ENCODE measurements at places on chromosomes 7 and 10.

- H3K27ac ChIP-seq, result no peak overlapping the region
- H3K4me3 ChIP-seq, result no peak overlapping the region
- peaks cover 11% of the 10 kb centered on the region for H3K36me3 ChIP-seq
Observed at GRCh38 chr10:124619195-124619594, 125.0 kb downstream of the FAM53B start.

DNA sequence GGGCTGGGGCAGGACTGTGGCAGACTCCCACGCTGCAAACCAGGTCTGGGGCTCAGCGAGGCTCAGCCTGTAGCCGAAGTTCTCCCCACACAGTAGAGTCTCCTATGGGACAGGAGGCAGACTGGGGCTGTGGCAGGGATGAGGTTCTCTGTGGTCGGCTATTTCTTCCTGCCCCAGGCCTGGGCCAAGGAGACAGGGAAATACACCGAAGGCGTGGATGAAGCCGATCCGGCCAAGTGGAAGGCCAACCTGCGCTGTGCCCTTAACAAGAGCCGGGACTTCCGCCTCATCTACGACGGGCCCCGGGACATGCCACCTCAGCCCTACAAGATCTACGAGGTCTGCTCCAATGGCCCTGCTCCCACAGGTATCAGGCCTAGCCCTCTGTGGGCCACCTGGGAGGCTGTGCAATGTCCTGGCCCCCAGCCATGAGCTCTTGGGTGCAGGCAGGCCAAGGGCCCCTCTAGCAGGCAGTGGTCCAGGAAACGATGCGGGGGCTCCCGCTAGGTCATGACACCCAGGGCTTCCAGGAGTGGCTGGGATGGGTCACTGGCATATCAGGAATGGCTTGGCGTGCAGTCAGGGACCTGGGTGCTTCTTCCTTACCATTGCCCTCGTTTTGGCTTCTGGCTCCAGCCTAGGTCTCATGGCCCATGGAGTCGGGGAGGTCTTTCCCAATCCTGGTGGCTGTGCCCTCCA is 8.1 kb downstream of the IRF5 start:
- no peak overlapping the region for H3K27ac ChIP-seq
- peaks cover 19% of the 10 kb centered on the region for H3K27me3 ChIP-seq
- peaks cover 8% of the 10 kb centered on the region for H3K4me1 ChIP-seq
- H3K36me3 ChIP-seq, result no peaks in the 10 kb centered on the region
- no peak overlapping the region for H3K4me3 ChIP-seq

DNA sequence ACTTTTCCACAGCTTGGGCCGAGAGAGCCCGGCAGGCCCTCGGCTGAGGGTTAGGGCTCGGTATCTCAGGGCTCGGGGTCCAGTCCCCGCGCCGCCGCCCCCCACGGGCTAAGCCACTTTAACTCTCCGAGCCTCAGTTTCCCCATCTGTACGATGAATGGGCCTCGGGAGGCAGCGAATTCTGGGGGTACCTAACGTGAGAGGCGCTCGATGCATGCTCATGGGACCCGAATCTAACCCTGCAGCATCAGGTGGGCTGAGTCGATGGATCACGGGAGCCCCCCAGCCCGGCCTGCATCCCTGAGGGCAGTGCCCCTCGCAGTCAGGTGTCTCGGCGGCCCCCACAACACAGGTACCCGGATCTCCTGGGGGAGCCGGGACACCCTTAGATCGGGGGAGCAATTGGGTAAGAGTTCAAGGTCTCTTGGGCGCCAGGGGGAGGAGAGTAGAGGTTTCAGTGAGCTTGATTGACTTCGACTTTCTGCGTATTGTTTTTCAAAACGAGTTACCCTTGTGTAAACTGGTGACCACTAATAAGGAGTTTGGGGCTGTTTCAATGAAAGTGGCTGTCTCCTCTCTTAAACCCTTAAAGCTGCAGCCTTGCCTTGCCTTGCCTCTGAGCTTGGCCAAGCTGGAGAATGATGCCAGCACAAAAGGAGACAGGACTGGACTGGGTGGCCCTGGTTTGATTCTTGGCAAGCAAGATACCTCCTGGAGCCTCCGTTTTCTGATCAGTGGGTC is 631 bp downstream of the POR start:
- H3K36me3 ChIP-seq, result no peaks in the 10 kb centered on the region
- H3K27me3 ChIP-seq, result peaks cover 25% of the 10 kb centered on the region
- H3K4me3 ChIP-seq, result peak overlapping the region; percentile 83

GRCh38 chr7:19455623-19456022 is 253.2 kb downstream of the POLR1F start:
- no peak overlapping the region for H3K27ac ChIP-seq
- no peaks in the 10 kb centered on the region for H3K27me3 ChIP-seq
- DNase-seq, result no peak
- no peaks in the 10 kb centered on the region for H3K36me3 ChIP-seq

GRCh38 chr10:100907175-100907574 is 5.6 kb upstream of the SLF2 start:
- H3K27me3 ChIP-seq, result peaks cover 19% of the 10 kb centered on the region
- no peak overlapping the region for H3K4me3 ChIP-seq
- no peaks in the 10 kb centered on the region for H3K36me3 ChIP-seq
- no peak for DNase-seq
- H3K4me1 ChIP-seq, result peaks cover 37% of the 10 kb centered on the region

- H3K36me3 ChIP-seq, result no peaks in the 10 kb centered on the region
- DNase-seq, result no peak
- H3K27me3 ChIP-seq, result peaks cover 14% of the 10 kb centered on the region
- no peak overlapping the region for H3K27ac ChIP-seq
Observed at GRCh38 chr10:47087667-47088066, 176.4 kb downstream of the PTPN20 start.

- DNase-seq, result no peak
- H3K4me1 ChIP-seq, result no peaks in the 10 kb centered on the region
- H3K27me3 ChIP-seq, result no peaks in the 10 kb centered on the region
- no peaks in the 10 kb centered on the region for H3K36me3 ChIP-seq
- no peak overlapping the region for H3K4me3 ChIP-seq
- H3K27ac ChIP-seq, result no peak overlapping the region
Observed at GRCh38 chr10:59243611-59244195, 67.3 kb downstream of the PHYHIPL start.

DNA sequence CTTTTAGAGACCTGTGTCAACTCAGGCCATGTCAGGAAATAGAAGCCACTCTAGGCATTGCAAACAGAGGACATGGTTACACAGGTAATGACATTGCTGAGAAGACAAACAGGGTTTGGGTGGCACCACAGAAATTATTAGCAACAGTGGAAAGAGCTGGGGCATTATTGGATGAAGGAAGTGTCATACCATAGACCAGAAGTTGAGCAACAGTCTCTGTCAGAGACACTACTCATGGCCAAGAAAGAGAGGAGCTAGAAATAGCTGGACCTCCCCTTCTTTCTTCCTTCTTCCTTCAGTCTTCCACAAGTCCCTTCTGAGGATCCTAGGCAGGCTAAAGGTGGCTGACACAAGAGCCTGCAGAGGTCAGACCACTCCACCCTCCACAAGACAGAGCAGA is 4.2 kb upstream of the LIPA start:
- peaks cover 10% of the 10 kb centered on the region for H3K4me1 ChIP-seq
- no peak overlapping the region for H3K27ac ChIP-seq
- H3K36me3 ChIP-seq, result peaks cover 6% of the 10 kb centered on the region
- peaks cover 8% of the 10 kb centered on the region for H3K27me3 ChIP-seq
- DNase-seq, result no peak
- H3K4me3 ChIP-seq, result no peak overlapping the region

- H3K27ac ChIP-seq, result no peak overlapping the region
- no peak overlapping the region for H3K4me3 ChIP-seq
- no peak for DNase-seq
- no peaks in the 10 kb centered on the region for H3K36me3 ChIP-seq
Observed at GRCh38 chr10:55500931-55501559, 700.0 kb upstream of the PCDH15 start.

- H3K4me1 ChIP-seq, result no peaks in the 10 kb centered on the region
- no peak overlapping the region for H3K4me3 ChIP-seq
- H3K27ac ChIP-seq, result no peak overlapping the region
- no peak for DNase-seq
- no peaks in the 10 kb centered on the region for H3K36me3 ChIP-seq
Observed at GRCh38 chr10:86256690-86257315, 109.8 kb downstream of the GRID1 start.

DNA sequence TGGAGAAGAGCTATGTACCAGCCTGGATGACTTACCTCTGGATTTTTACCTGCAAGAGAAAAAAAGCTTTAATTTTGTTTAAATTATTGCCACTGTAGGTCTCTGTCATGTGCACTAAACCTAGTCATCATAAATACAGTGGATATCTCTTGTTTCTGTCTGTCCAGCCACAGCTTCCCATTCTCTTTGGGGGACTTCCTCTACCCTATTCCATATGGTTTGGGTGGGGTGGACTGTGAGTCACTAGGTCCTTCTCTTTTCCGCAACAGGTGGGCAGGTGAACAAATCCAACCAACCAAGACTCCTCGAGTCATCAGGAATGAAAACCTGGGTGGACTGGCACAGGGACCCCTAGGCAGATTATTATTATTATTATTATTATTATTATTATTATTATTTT is 87.3 kb upstream of the CYTH3 start:
- no peaks in the 10 kb centered on the region for H3K36me3 ChIP-seq
- H3K27ac ChIP-seq, result no peak overlapping the region

DNA sequence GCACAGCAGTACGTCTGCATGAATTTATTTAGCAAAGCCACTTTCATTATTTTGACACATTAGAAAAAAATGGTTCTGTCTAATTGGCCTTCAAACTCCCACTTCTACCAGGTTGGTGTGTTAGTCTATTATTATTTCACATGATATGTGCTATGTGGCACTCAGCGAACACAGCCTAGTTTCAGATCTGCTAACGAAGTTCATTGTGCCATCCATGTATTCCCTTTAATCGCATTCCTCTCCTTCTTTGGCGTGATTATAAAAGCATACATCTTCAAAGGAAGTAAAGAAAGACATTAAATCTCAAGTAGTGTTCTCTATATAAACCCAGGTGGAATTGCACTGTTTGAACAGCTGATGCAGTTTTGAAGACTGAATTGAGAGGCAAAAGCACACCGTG is 96.4 kb upstream of the CACNA2D1 start:
- H3K4me3 ChIP-seq, result no peak overlapping the region
- H3K27ac ChIP-seq, result no peak overlapping the region
- H3K27me3 ChIP-seq, result no peaks in the 10 kb centered on the region
- H3K36me3 ChIP-seq, result no peaks in the 10 kb centered on the region
- no peaks in the 10 kb centered on the region for H3K4me1 ChIP-seq
- no peak for DNase-seq

- no peaks in the 10 kb centered on the region for H3K36me3 ChIP-seq
- DNase-seq, result no peak
- no peak overlapping the region for H3K4me3 ChIP-seq
- peaks cover 64% of the 10 kb centered on the region for H3K27me3 ChIP-seq
Observed at GRCh38 chr7:6268023-6268900, 4.2 kb downstream of the CYTH3 start.

- peaks cover 9% of the 10 kb centered on the region for H3K36me3 ChIP-seq
- DNase-seq, result no peak
- H3K27ac ChIP-seq, result no peak overlapping the region
- H3K27me3 ChIP-seq, result no peaks in the 10 kb centered on the region
Observed at GRCh38 chr7:151773797-151774196, 103.1 kb downstream of the PRKAG2 start.

GRCh38 chr10:75508239-75508813 is 76.9 kb downstream of the LRMDA start:
- H3K27me3 ChIP-seq, result peaks cover 8% of the 10 kb centered on the region
- H3K4me3 ChIP-seq, result no peak overlapping the region
- H3K4me1 ChIP-seq, result no peaks in the 10 kb centered on the region
- no peak overlapping the region for H3K27ac ChIP-seq
- DNase-seq, result no peak

GRCh38 chr7:76063525-76063924 is 15.6 kb downstream of the MDH2 start:
- no peak overlapping the region for H3K27ac ChIP-seq
- no peak for DNase-seq
- H3K4me1 ChIP-seq, result no peaks in the 10 kb centered on the region
- H3K27me3 ChIP-seq, result no peaks in the 10 kb centered on the region
- H3K4me3 ChIP-seq, result no peak overlapping the region

DNA sequence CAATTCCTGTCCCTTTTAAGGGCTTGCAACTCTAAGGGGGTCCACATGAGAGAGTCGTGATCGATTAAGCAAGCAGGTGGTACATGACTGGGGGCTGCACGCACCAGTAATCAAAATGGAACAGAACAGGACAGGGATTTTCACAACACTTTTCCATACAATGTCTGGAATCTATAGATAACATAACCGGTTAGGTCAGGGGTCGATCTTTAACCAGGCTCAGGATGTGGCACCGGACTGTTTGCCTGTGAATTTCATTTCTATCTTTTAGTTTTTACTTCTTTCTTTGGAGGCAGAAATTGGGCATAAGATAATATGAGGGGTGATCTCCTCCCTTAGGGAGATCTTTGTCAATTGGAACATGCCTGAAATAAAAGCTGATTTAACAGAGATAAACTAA is 370.1 kb downstream of the IPMK start:
- no peak overlapping the region for H3K27ac ChIP-seq
- H3K36me3 ChIP-seq, result no peaks in the 10 kb centered on the region
- H3K27me3 ChIP-seq, result no peaks in the 10 kb centered on the region
- H3K4me3 ChIP-seq, result no peak overlapping the region
- DNase-seq, result no peak

GRCh38 chr7:112692333-112692732 is 97.9 kb downstream of the TMEM168 start:
- no peaks in the 10 kb centered on the region for H3K27me3 ChIP-seq
- no peaks in the 10 kb centered on the region for H3K36me3 ChIP-seq
- H3K27ac ChIP-seq, result no peak overlapping the region
- no peak overlapping the region for H3K4me3 ChIP-seq

DNA sequence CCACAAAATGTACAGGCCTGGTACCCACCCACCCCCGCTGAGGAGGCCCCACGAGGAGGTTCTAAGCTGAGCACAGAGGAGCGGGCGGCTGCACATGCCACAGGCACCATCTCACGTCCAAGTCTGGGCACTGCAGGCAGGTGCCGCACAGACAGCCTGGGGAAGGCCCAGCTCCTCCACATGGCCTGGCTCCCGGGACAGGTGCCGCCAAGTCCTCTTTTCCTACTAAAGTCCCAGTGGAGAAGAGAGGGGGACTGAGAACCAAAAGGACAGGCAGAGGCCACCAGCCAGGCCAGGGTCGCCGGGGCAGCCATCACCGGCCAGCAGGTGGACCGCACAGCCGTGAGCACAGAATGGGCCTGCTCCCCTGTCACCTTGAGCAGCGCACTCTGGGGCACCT is 91.1 kb downstream of the MAD1L1 start:
- H3K27ac ChIP-seq, result no peak overlapping the region
- DNase-seq, result no peak

DNA sequence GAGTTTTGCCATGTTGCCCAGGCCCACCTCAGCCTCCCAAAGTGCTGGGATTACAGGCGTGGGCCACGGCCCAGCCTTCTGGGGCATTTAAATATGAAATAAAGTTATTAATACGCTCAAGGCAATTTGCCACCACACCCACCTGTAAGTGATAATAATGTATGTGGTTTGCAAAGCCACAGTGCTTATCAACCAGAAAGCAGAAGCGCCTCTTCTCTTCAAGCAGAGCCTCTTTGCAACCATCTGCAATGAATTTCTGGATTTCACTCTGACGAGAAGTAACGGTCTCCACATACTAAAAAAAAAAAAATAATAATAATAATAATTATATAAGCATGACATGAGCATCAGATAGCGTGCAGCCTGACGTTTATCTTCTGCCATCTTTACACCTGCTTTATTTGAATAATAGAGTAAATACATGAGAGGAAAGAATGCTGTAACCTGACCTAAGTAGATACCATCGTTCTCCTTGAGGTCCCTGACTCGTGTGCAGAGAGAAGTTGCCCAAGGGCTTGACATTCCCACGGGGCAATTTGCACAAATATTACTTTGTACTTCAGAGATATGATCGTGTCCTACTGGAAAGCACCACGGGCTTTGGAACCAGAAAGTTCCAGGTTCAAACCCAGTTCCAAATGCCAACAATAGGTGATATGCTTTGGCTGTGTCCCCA is 34.0 kb downstream of the BRI3 start:
- H3K4me1 ChIP-seq, result no peaks in the 10 kb centered on the region
- no peak for DNase-seq
- no peak overlapping the region for H3K27ac ChIP-seq
- H3K27me3 ChIP-seq, result no peaks in the 10 kb centered on the region
